Ovary (tissue), 10 donors: ENCODE measurements at places on chromosomes 7 and 10. TPM values are rescaled to one million over a fixed set of nuclear protein-coding genes. Genes with fewer than 3 reads are reported as not detected.

DNA sequence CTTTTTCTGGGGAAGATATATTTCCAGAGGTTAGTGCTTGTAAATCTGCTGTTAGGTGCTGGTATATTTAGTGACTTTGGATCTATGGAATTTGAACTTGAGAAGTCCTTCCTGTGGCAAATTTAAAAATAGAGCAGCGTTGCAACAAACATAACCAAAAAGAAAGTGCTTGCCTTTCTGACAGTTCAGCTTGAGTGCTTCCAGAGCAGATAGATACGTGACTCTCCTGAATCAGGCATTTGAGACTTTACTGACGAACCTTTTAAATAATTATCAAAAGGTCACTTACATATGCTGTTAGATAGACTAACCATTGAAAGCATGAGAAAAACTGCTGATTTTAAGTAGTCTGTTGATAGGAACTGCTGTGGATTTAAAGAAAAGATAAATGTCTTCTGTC lies 387.5 kb upstream of the LRRTM3 start:
- H3K36me3 ChIP-seq, result no peaks in the 10 kb centered on the region
- no peaks in the 10 kb centered on the region for H3K4me1 ChIP-seq
- DNase-seq, result no peak
- H3K27ac ChIP-seq, result no peak overlapping the region
- no peaks in the 10 kb centered on the region for H3K27me3 ChIP-seq

DNA sequence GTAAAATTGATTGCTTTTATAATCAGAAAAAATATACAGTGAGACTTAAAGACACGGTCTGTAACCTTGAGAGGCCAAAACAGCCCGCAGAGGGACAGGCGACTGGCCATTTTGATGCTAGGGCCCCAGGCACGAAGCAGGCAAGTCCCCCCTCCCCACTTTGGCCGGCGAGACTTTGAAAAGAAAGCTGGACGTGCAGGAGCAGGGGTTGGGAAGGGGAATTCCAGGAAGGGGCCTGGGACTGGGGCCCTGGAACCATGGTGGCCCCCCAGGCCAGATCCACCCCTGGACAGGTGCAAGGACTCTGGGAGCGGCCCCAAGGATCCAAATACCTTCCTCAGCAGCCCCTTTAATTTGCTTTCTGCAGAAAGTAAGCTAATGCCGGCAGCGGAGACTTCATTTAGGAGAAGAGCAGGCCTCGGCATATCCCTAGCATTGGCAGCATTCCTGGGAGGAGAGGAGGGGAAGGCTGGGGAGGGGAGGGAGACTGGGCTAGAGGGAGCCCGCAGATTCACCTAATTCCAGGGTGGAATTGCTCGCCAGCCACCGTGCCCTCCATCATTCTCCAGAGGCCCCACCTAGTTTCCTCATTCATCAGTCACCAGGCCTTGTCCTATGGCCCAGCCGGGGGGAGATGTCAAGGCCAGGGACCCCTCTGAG lies 24.9 kb upstream of the TNRC18 start:
- H3K36me3 ChIP-seq, result no peaks in the 10 kb centered on the region
- H3K27me3 ChIP-seq, result no peaks in the 10 kb centered on the region
- H3K4me3 ChIP-seq, result no peak overlapping the region
- H3K4me1 ChIP-seq, result peaks cover 5% of the 10 kb centered on the region

DNA sequence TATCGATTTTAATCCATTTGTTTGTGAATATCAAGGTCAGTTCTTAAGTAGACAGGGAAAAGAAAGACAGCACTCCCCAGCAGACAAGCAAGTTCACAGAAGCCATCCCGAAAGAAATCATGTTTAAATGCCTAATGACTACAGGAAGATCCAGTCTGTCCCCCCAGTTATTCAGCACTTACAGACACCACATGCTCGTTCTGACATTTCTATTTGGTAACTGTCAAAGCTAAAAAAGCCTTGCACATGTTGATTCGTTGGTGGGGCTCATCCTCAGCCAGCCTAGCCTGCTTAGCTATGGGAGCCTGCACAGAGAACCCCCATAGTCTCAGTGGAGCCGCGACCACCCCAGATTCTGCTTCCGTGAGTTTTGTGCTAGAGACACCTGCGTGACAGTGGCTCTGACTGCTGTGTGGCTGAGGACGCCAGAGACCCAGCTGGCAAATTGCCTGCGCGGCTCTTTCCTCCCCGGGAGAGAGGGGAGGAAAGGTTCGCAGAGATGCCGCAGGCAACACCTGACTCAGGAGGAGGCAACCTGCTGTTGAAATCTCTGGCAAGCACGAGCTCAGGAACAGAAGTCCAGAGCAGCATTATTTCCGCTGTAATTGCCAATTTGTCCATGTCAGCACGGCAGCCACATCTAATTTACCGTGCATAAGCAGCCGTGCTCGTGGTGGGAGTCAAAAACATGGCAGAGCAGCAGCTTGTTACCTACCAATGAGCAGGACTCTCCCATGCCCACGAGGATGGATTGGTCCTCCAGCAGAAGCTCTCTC lies 194.2 kb downstream of the GPAM start:
- H3K4me1 ChIP-seq, result no peaks in the 10 kb centered on the region
- no peaks in the 10 kb centered on the region for H3K27me3 ChIP-seq
- no peak overlapping the region for H3K4me3 ChIP-seq
- H3K36me3 ChIP-seq, result no peaks in the 10 kb centered on the region

DNA sequence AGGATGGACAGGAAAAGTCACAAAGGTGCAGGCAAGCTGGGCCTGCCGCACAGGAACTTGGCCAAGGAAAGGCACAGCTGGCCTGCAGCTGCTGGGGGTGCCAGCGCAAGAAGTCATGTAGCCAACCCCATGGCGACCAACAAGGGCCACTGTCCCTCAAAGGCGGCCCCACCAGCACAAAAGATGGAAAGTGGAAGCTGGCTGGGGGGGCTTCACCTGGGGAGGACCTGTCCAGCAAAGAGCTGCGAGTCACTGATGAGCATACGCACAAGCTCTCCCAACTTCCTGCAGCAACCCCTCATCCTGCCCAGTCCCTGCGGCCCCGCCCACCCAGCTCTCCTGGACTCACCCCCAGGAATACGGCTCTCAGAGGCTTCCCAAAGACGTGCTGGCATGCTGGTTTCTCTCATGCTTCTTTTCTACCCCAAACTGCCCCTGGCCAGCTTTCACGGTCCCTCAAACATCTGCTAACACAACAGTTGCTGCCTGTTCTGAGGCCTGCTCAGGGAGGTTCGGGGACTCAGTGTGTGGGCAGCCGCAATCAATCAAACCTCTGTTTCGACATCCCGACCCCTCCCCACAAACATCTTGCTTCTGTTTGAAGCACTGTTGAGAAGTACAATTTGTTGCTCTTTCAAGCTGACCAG lies 67.6 kb downstream of the FAM53B start:
- no peaks in the 10 kb centered on the region for H3K27me3 ChIP-seq
- no peak for DNase-seq
- H3K27ac ChIP-seq, result no peak overlapping the region

DNA sequence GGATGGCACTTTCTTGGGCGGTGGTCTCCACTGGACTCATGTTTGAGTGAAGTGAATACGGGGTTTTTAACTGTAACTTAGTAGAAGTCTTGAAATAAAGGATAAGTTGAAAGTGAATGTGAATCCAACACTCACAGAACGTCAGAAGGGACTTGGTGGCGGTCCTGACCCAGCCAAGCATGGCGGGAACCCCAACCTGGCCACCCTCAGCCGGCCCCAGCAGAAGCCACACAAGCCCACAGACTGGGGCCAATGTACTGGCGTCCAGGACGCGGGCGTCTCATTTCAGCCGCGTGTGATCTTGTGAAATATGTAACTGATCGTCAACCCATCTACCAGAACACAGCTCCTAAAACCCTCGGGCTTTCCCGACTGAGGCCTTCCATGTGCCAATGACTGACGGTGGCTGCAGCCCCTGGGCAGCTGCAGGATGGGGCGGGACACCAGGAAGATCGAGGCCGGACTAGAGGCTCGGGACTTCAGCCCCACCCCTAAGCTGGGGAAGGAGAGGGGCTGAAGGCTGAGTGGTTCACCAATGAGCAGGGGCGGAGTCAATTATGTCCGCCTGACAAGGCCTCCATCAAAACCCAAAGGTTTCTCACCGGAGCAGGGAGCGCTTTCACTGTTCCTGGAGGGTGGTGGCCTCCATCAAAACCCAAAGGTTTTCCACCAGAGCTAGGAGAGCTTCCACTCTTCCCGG lies 161.5 kb downstream of the MAD1L1 start:
- no peak overlapping the region for H3K27ac ChIP-seq
- no peak for DNase-seq
- no peaks in the 10 kb centered on the region for H3K4me1 ChIP-seq
- H3K4me3 ChIP-seq, result no peak overlapping the region

FLNC gene
- 16.4 TPM for total RNA-seq

SUN3 gene
- not detected for total RNA-seq

GIMAP2 gene
- total RNA-seq, result 9.6 TPM

MSANTD7 gene
- total RNA-seq, result 13.1 TPM
